Osteocyte (in vitro differentiated cells): ENCODE measurements at places on chromosomes 2 and 18. TPM values are rescaled to one million over a fixed set of nuclear protein-coding genes. Genes with fewer than 3 reads are reported as not detected.

The NOSTRIN gene
- total RNA-seq = not detected in 2 replicates

The PARD6G gene
- 16.5 and 18.9 TPM in 2 replicates for total RNA-seq

The CCT7 gene
- 216 and 231 TPM in 2 replicates for total RNA-seq

The MTA3 gene
- 49.2 and 49.3 TPM in 2 replicates for total RNA-seq

The SMC6 gene
- total RNA-seq = 21.3 and 22.5 TPM in 2 replicates

DNA sequence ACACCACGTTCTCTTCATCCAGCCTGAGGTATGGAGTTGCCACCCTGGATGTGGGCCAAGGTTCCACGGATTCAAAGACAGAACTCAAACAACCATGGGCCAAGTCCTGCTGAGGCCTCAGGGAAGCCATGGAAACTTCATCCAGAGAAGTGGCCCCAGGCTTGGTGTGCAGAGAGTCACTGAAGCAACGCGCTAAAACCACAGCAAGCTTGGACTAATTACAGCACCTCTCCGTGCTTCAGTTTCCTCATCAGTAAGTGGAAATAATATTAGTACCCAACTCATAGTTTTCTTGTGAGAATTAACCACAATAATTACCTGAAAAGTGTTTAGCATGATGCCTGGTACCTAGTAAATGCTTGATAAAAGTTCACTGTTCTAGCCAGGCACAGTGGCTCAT lies 19.2 kb upstream of the AP1S3 start:
- no peak for DNase-seq

DNA sequence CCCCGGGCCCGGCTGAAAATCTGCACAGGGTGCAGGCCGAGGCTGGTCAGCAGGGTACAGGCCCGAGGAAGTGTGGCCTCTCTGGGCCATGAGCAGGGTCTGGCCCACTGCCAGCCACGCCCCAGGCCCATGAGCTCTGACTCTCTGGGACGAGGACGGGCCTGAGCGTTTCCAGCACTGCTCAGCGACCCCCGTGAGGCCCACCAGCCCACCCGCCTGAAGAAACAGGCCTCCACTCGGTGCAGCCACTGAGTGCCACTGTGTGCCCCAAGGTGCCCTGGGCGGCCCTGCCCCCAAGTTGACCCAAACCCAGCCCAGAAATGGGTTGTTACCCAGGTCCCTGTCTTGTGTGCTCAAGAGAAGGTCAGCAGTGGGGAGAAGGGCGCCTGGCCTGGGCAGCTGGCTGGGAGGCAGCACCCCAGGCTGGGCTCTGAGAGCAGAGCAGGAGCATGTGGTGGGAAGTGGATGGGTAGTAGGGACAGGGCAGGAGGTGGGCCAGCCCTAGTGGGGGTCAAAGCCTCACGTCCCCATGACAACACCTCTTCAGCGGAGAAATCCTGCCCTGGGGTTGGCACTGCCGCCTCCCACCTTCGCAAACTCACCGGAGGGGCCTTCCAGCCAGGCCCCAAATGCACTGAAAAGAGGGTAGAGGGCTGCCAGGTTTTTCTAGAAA lies 2.1 kb upstream of the SNED1 start:
- DNase-seq = no peak

DNA sequence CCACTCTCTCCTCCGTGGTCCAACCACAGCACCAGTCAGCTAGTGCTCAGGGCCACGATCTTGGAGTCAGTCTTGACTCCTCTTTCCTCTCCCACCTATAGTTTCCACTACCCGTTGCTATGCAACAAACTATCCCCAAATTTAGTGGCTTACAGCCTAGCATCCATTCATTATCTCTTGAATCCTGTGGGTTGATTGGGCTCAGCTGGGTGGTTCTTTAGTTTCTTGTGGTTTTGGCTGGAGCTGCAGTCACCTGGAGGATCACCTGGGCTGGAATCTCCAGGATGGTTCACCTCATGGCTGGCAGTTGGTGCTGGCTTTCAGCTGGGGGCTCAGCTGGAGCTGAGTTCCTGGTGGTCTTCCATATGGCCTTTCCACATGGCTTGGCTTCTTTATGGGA lies 149.9 kb downstream of the ASB1 start:
- no peak for DNase-seq

DNA sequence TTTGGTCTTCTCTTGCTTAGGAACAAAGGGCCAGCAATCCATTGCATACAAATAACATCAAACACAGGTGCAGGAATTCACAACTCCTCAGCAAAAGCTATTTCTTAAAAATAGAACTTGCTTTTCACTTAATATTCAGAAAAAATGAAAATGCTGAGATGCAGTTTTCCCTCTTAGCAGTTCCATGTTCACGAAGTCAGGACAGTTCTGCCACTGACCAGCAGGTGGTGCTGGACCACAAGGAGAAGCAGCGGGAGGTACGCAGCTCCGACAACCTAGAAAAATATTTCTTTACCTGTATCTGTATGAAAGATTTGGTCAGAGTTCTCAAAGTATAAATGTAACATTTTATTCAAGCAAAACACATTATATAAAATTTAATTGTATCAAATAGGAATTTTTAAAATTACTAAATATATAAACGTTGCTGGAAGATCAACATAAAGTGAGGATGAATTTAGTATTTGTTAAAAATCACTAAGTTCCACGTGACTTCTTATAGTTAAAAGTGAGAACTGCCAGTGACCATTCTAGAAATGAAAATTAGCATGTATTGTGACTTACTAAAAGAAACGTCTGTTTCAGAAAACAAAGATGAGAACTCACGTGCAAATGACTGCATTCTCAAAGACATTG lies 48.8 kb downstream of the ADNP2 start:
- DNase-seq = no peak

DNA sequence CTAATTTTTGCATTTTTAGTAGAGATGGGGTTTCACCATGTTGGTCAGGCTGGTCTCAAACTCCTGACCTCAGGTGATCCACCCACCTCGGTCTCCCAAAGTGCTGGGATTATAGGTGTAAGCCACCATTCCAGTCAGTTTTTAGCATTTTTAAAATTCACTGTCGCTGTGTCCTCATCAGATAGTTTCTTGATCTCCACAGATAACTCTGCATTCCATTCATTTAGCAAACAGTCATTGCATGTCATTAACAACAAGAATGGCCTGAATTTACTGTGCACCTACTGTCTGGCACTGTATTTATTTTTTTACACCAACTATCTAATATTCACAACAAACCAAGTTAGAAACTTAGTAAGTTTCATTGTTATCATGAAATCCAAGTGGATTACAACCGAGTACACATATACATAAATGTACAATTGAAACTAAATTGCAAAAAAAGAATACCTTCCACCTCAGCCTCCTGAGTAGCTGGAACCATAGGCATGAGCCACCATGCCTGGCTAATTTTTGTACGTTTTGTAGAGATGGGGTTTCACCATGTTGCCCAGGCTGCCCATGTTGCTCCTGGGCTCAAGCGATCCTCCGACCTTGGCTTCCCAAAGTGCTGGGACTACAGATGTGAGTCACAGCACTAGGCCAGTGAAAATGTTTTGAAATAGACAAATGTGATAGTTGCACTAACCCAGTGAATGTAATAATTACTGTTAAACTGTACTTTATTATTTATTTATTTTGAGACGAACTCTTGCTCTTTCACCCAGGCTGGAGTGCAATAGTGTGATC lies 4.3 kb downstream of the MCEE start:
- DNase-seq = no peak

DNA sequence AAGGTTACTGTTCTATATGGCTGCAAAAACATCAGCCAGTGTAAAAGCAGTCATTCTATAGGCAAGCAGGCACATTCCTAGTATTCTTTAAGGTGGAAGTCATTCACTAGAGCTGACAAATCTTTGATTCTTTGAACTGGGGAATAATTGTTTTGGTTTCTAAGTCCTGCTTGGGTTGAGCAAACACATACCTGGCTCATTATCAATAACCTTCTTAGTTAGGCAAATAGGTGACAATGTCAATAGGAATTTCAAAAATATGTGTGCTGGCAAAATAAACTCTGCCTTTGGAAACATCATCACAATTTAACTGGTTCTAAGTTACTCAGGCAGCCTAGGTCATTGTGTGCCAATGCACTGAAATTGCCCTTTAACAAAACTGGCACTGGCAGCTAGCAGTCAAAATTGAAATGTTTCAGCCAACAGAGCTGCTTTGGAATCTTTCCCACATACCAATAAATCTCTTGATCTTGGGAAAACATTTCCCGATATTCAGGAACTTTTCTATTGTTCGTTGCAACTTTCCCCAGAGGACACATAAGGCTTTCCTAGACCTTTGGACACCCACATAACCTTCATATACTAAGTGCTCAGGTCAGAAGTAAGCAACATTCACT lies 402.0 kb upstream of the MMADHC start:
- no peak for DNase-seq

DNA sequence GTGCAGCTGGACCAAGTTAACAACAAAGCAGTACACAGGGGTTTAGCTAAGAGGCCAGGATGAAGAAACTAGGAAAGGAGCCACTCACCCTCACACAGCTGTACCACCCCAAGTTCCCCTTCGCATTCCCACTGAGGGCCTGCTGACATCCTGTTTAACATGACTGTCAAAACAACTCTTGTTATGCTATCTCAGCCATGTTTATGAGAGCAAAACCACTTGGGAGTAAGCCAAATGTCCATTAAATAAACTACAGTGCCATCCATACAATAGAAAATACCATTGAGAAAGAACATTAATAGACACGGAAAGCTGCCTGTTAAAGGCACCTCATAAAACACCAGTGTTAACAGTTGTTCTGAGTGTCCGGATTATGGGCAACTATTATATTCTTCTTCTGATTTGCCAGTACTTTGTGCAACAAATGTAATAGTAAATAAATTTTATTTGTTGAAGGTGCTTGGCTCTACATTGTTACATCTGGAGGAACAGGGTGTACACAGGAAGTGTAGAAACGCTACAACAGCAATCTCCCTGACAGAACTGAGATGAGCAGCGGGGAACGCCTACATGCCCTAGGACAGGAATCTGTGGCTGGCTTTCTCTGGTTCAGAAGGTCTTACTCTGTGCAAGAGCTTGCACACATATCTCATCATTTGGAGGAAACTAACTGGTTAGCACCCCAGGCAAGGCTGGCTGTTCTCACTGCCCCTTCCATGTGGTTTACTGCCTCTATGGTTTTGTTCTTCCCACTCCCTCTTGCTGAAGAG lies 85.6 kb downstream of the EHD3 start:
- peak; percentile 74 for DNase-seq

DNA sequence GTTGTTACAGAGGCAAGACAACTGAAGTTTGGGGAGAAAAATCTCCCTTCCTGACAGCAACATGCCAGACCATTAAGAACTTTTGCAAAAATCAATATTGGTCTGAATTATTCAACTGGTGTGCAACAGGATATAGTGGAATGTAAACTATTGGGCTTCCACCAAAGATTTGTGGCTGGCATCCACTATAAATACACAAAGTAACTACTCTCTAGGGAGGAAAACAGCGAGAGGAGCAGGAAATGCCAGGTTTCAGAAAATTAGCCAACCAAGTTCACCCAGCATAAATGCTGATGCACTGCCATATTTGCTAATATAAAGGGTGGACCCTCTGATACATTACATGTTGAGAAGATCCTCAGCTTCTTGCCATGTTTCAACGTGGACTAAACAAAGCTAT lies 267.6 kb upstream of the LYPD1 start:
- DNase-seq = no peak

DNA sequence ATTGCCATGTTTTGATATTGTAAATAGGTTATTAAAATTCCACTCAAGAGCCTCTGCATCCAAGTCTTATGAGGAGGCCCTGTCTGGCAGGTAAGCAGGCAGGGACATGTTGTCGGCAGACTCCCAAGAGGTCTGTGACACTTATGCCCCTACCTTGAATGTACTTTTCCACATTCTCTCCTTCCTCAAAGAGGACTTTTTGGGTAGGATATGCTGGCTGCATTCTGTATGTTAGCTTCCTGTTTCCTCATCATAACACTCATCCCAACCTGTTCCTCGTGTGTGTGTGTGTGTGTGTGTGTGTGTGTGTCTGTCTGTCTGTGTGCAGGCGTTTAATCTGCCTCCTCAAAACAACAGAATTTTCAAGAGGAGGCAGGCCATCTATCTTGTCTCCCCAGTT lies 75.3 kb downstream of the USP40 start:
- no peak for DNase-seq

DNA sequence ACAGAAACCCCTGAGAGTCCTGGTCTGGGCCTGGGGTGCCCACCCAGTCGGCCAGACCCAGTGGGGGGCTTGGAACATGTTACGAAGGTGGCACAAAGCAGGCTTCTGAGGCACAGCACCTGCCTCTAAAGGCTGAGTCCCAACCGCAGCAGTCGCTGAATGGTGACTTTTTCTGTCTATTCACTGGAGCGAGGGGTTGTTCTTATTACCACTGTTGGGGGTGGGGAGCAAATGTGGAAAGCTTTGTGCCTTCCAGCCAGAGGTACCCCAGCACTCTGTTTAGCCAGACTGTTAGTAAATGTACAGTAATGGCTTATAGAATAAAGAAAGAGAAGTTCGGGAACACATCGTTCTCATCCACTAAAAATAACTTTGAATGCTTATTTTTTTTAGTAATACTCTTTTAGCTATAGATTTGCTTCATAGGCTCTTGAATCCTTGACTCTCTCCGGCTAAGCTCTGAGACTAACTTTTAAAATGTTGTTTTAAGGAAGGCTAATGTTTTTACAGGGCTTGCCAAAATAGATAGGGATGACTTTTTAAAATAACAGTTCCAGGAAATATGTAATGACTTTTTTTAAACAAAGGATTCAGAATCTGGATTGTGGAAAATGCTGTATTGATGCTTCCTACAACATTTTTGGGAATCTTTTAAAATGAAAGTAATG lies 23.4 kb upstream of the PTPN2 start:
- no peak for DNase-seq

- no peak for DNase-seq
These were observed 20.7 kb upstream of the B3GNT7 start for GRCh38 chr2:231374771-231375170.

DNA sequence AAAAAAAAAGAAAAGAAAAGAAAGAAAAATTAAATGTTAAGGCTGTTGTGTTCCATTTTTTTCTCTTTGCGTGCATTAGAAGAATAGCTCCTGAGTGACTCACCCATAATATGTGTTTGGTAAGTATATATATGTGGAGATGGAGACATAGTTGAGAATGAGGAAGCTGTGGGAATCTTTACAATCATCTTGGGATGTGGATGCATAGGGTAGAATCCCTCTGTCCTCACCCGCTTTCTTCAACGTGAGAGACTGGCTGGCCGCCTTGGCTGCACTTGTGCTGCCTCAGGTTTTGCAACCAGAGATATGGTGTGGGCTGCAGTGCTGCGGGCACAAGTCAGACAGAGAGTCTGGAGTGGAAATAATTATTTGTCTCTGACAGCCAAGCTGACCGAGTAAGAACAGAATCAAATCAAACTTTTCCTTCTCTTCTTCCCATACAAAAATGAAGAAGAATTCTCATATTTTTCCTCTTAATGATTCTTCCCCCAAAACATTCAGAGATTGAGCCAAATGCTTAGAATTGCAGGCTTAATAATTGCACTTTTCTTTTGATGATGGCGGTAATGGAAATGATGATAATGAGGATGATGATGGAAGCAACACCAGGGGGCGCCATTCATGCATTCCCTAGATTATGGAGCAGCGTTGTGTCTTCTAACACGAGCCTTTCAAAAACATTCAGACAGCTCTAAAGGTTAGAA lies 48.5 kb downstream of the SERPINB7 start:
- DNase-seq = no peak

DNA sequence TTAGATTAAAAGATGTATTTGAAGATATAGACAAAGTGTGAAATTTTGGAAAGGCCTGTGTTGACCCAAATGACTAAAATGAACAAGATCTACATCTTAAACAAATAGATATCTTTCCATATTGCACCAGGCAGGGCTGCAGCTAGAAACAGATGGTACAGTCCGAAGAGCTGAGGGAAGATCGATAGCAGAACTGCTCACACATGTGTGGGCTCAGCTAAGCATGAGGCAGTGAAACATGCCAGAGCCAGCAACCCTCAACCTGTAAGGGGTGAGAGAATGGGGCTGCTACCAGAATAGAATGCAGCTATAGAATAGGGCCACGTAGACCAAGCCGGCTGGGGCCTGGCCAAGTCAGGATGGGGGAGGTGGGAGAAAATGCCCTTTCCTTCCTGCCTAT lies 87.8 kb downstream of the SLC5A7 start:
- DNase-seq = no peak
